Naive thymus-derived CD8-positive, alpha-beta T cell (primary cell): ENCODE measurements at places on chromosomes 7 and 10.

GRCh38 chr10:71790749-71791440 is 17.6 kb upstream of the VSIR start:
- no peak for DNase-seq

DNA sequence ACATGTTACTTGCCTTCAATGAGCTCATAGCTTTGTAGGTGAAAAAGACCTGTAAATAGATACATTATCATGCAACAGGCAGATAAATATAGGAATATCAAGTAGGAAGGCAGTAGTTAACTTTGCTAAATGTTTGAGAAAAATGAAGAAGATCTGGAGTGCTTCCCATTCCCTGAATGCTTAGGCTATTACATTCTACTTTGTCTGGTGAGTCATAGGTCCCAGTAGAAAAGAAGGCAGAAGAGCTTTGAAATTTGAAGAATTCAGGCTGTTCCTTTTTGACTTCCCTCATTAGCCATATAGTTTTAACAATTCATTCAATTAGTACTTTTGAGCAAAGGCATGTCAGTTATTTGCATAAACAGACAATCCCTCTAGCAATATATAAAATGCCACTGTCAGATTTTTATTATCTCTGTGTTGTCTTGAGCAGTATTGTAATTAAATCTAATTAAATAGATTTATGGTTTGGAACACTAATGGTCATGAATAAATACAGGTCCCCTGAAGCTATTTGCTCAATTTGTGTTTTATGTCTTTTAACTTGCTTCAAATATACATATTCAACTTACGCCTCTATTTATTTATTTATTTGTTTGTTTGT is 875.0 kb downstream of the REEP3 start:
- no peak for DNase-seq

DNA sequence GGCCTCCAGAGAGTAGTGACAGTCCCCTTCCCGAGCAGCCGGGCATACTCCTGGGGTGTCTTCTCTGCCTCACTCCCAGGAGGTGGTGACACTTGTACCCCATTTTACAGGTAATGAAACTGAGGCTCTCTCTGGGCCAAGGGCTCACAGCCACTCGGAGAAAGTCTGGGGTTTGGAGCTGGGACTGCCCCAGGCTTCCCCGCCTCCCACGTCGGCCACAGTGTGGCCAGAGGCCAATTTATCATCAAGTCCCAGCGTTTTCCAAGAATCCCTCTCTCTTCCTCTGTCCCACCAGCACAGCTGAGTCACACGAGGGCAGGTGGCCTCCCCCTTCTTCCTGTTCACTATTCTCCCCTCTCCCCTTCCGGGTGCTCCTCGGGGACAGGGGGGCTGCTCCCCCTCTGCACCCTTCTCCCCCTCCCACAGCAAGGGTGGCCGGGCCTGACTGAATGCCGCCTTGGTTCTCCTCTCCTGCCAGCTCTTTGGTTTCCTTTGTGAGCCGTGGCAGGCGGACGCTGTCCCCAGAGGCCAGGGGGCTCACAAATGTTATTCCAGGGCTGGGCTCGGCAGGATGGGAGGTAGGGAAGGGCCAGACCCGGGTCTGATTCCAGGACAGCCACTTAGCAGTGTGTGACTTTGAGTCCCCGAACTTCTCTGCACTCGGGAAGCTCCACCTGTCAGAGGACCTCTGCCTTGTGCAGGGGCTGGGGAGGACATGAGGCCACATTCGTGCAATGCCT is 17.7 kb downstream of the CLIP2 start:
- DNase-seq: no peak

DNA sequence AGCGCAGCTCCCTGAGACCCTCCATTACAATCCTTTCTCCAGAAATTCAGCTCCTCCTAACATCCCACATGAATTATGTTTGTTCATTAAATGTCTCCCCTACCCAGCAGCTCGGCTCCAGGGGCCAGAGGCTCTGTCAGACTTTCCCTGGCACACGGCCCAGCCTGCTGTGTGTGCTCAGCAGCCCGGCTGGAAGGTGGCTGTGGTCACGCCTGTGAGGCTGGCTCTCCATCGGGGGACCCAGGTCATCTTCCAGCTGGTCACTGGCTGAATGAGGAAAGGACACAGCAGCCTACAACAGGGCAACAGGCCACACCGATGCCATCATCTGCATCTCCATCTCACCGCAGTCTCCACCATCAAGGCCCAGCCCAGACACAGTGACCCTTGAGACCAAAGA is 219.8 kb downstream of the MAD1L1 start:
- DNase-seq: no peak

GRCh38 chr7:117941138-117941810 is 68.0 kb upstream of the CTTNBP2 start:
- no peak for DNase-seq

- no peak for DNase-seq
Measured at GRCh38 chr10:74877898-74878297, 51.5 kb downstream of the KAT6B start.

- no peak for DNase-seq
Measured at GRCh38 chr10:17841050-17841449, 31.9 kb downstream of the MRC1 start.

DNA sequence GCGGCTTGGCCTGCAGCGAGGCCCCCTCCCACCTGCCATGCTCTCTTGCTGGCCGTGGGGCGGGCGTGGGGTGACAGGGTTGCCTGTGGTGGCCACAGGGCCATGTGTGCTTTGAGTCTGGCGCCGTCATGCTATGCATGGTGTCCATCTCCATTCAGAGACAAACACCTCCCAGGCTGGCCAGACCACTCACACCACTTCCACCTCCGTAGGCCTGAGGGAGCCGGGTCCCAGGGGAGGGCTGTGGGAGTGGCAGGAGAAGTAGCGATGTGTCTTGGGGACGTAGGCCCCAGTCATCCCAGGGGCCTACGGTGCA is 65.5 kb downstream of the DNAJB6 start:
- DNase-seq: no peak

DNA sequence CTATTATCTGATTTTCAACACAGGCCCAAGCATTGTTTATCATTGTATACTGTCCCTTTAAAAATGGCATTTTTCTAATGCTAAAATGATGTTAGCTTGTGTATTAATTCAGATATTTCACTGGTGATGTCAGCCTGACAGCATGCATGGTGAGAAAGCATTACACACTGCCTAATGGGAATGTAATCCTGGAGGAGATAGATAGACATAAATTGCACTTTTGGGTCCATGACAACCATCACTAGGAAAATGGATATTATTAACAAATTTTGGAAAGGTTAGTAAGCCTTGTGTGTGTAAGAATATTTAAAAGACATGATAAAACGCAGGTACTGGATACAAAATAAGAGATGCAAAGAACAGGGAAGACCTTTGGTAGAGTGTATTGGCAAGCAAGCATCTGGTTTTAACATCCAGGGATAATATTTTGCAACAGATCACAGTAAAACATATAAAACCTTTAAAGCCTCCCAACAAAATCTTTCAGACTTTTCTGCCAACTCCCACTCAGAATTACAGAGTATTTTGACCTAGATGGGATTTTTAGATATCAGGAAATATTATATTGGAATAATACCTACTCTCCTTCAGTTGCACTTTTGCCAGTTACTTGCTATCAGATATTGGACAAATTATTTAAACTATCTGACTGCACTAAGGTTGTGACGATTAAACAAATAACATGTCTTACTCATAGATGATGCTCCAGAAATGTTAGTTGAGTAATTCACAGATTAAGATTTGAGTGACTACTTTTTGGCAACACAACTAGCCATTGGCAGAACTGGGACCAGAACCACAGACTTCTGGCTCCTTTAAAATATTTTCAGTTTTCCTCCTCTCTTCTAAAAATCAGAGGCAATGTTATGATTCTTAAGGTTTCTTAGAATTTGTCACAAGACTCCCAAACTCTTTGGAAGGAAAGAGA is 291.6 kb upstream of the SEMA3C start:
- no peak for DNase-seq
